ENCODE measurements at places on chromosomes 3 and 15.

- no peak for DNase-seq
Observed at GRCh38 chr3:9028134-9028533, 64.9 kb upstream of the RAD18 start.

DNA sequence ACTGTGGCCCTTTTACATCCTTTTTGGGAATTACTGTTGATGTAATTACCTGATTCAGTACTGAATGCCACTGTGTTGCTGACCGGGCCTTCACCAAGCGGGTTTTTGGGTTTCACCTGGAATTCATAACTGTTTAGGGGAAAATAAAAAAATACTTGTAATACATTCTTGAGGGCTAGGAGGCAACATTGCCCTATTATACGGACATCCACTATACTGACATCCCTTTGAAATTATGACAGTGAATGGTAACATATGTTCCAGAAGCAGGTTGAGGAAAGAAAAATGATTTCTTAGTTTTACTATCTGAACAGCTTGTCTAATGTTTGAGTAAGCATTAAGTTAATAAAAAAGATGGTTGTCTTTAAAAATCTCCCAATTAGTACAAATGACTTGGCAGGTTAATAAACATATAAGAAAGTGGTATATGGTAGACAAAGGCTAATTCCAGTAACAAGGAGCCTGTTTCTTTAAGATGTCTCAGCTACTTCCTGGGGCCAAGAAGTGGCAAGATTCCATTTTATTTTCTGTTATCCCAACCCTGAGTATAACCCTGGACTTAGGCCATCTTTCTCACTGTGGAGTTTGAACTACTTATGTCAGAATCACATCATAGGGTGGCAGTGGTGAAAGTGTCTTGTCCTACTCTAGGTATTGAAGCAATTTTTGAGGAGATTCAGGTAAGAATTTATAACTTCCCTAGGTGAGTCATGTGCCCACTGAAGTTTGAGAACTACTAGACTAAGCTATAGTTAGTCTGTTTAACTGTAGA, 45.5 kb downstream of the TFG start:
- no peak for DNase-seq

- DNase-seq = no peak
Observed at GRCh38 chr3:58502872-58503271, 11.0 kb downstream of the KCTD6 start.

DNA sequence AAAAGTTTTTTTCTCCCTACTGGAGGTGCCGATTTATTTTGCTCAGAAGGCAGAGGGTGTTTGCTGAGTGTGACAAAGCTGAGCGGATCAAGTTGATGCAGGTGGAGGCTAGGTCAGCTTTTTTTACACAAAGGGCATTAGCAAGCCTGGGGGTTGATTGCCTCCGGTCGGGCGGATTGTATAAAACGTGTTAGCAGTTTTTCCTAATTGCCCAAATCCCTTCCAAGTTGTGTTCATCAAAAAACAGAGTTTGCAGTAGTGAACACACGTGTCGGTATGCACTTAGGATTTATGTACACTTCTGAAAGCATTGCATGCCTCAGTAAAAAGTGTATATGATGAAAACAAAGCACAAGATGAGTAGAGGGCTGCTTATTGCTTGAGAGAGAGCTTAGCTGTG, 2.6 kb downstream of the GPR160 start:
- no peak for DNase-seq

GRCh38 chr3:38653685-38654537, 4.4 kb upstream of the SCN5A start:
- DNase-seq = no peak

GRCh38 chr3:186432189-186432588, 70.2 kb upstream of the DGKG start:
- peak; percentile 8 for DNase-seq

GRCh38 chr15:60070838-60071493, 66.9 kb downstream of the FOXB1 start:
- DNase-seq = no peak

DNA sequence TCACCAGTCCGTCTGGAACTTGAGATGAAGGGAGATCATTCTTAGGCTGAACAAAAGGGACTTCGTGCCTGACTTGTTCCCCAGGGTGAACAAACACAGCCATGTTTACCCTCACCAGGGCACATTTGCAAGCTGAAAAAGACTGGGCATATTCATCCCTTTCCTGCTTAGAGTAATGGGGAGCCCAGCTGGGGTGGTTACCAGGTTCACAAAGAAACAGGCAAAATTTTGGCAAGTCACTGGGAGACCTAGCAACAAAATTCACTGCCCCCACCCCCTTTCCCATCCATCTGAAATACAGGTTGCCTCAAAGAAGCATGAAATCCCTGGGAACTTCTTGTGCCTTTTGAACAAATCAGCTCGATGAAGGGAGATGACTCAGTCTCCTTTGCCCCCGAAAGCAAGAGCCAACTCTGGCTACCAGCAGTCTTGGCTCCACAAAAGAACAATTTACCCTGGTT, 775.0 kb downstream of the SQOR start:
- DNase-seq = no peak

DNA sequence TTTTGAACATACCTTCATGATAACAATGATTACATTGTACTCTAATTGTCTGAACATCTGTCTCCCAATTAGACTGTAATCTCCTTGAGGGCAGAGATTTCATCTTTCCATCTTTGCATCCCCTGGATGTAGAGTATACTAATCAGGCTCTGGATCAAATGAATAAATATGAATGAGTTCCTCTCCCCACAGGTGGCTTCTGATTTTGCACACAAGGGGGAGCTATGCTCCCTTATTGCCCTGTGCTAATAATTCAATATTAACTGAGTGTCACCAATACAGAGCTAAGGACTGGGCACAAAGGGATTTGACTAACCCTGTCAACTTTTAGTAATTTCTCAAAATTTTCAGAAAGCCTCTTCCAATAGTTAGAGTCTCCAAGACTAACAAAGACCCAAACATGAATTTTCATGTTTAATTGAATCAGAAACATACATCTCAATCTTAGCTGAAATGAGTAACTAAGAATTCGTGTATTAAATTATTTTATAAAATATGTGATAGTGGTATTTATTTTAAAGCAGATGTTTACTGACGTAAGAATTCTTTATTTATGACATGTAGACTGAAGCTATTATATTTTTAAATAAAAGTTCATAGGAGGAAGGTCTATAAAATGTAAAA, 3.0 kb downstream of the DUOXA1 start:
- DNase-seq = peak; percentile 34

DNA sequence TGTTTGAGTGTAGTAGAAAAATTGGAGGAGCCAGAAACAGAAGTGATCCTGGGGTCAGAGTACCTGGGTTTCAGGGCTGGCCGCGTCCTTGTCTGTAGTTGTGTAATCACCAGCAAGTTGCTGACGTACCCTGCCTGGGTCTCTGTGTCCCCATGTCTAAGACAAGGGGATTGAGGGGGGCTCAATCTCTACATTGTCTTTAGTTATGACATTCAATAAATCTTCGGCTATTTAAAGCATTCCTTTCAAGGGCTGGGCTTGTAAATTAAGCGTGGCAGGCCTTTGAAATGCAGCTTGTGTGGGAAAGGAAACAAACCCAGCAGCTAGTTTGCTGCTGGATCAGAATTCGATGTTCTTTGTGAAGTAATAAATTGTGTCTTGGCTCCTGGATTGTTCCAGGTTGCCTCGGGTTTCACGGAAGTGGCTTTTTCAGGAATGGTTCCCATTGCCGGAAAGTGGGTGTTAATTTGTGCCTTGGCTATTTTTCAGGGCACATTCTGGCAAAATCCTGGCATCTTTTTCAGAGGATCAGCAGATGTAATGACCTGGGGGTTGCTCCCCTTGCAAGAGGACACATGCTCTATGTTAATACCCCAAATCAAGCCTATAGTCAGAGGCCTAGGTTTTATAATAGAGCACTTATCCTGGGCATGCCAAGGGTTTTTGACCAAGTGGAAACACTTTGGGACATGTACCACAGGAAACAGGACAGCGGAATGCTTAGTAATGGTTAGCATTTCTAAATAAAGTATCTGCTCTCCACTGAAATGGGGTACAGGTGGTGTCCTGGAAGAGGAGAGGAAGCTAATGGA, 294.8 kb upstream of the NR2E3 start:
- no peak for DNase-seq

GRCh38 chr3:42736531-42736930, 33.9 kb upstream of the HHATL start:
- no peak for DNase-seq

DNA sequence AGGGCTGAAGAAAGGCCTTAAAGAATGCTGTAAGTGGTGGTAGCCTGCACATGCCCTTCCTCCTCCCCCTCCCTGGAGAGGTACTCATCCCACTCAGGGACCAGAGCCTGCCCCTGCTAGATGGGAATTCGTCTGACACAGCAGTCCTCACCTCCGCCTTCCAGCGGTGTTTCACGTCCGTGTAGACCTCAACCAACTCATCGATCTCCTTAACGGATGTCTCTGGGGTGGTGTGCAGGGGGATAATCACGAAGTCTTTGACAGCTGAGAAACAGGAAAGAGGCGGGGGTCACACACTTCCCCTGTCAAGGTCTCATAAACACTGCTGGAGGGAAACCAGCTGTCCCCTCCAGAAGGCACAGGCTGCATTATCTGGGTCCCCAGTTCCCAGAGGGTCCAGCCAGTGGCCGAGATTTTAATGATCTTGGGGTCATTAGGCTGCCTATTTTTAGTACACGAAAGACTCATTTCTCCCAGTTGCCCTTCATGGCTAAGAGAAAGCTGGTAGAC, 9.9 kb downstream of the DNASE1L3 start:
- peak; percentile 78 for DNase-seq

DNA sequence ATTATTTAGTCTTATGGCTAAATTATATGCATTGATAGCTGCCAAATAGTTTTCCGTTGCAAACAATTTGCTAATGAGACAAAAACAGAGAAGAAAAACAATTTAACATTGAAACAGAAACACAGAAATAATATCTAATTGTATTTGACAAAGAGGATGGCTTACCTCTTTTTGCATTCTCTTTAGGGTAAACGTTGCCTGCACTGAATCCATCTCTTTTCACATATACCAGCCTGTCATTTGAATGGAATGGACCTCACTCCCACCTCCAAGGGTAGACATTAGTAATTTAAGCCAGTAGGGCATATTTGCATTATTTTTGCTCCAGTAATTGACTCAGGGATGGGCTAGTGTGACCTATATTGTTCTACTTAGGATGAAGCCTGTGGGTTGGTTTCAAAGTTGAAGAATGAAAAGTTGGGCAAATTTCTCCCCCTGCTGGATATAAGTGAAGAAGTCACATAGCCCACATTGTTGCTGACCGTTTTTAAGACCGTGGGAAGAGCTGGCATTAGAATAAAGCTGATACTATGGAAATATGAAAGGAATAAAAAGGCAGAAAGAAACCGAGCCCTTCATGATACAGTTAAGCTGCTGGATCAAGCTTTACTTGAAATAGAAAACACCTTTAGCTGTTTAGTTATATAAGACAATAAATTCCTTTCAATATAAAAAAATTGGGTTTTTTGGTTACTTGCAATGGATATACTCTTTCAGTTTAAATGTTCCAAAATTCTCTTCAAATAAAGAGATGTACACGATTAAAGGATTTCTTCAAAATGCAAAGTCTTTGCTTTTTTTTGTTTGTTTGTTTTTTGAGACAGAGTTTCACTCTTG, 26.9 kb downstream of the PIERCE2 start:
- peak; percentile 64 for DNase-seq

GRCh38 chr3:76889911-76890310, 150.0 kb upstream of the ROBO2 start:
- no peak for DNase-seq

GRCh38 chr3:10352146-10352911, 31.4 kb upstream of the SEC13 start:
- DNase-seq = no peak

DNA sequence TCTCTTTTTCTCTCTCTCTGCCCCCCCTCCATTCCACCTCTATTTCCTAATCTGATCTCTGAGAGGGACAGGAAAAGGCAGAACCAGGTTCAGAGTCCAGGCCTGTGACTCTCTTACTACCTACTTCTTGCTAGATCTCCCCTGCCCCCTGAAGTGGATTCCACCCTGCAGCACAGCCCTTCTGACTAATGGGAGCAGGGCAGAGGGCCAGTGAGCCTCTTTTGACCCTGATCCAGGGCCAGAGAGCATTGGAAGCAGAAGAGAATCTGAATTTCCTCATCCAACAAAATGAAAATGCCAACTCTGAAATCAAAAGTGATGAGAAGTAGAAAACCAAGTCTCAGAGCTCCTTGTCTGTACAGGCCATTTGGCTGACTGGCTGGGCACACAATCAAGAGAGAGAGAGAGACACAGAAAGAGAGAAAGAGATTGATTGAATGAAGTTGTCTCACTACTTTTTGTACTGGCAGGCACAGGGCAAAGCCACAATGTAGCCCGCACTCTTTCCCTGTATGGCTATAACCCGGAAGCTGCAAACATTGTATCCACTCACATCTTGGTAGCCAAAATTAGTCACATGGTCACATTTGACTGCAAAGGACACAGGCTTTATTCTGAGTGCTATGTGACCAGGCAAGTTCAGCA, 31.6 kb upstream of the GLCE start:
- DNase-seq = no peak

DNA sequence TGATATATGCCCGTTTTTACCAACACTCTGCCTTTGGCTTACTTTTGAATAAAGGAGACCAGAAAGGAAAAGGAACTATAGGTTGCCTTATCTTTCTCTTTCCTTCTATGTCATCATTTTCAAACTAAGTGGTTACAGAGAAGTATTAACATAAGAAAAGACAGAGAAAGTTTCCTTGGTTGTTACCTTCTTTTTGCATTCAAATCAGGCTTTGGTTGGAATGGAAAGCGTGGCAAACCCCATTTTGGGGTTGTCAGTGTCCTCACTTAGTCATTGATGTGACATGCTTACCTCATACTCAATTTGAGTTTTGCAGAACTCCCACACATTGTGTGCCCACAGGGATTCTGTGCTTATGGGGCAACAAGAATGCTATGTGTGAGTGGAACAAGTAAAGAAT, 3.7 kb upstream of the THRB start:
- DNase-seq = no peak

GRCh38 chr15:83210619-83211018, 3.0 kb upstream of the HDGFL3 start:
- DNase-seq = peak; percentile 34

GRCh38 chr3:102480139-102480538, 45.3 kb downstream of the ZPLD1 start:
- no peak for DNase-seq

- no peak for DNase-seq
Observed at GRCh38 chr3:36258421-36258820, 121.9 kb upstream of the STAC start.

DNA sequence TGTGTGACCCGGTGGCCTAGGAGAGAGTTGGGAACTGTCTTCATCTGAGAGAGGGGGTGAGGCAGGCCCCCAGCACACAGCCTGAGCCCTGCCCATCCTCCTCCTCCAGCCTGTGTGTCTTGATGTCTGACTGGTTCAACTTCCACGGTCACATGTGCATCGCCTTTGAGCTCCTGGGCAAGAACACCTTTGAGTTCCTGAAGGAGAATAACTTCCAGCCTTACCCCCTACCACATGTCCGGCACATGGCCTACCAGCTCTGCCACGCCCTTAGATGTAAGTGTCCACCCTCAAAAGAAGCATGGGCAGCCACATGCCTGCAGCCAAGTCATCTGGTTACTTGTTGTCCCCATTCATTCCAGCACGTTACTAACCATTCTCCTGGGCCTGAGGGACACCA, 10.1 kb downstream of the CLK3 start:
- DNase-seq = no peak

GRCh38 chr15:95265419-95265997, 1034.1 kb downstream of the MCTP2 start:
- peak; percentile 47 for DNase-seq
